ENCODE measurements at places on chromosomes 7 and 10. TPM values are rescaled to one million over a fixed set of nuclear protein-coding genes. Genes with fewer than 3 reads are reported as not detected.

The RPA3 gene
- 19.2 TPM for total RNA-seq

- DNase-seq: no peak
These were observed 91.5 kb downstream of the ABCA13 start for GRCh38 chr7:48262606-48263310.

The BHLHA15 gene
- 0.41 TPM for total RNA-seq

- no peak for DNase-seq
These were observed 612.6 kb downstream of the SORCS3 start for GRCh38 chr10:105253515-105254212.

The DKK1 gene
- total RNA-seq: not detected

The SPDYE3 gene
- not detected for total RNA-seq

GRCh38 chr7:15336146-15336545, 225.7 kb downstream of the AGMO start:
- DNase-seq: no peak

The GNAI1 gene
- 23.2 TPM for total RNA-seq

The FOXI2 gene
- total RNA-seq: not detected

DNA sequence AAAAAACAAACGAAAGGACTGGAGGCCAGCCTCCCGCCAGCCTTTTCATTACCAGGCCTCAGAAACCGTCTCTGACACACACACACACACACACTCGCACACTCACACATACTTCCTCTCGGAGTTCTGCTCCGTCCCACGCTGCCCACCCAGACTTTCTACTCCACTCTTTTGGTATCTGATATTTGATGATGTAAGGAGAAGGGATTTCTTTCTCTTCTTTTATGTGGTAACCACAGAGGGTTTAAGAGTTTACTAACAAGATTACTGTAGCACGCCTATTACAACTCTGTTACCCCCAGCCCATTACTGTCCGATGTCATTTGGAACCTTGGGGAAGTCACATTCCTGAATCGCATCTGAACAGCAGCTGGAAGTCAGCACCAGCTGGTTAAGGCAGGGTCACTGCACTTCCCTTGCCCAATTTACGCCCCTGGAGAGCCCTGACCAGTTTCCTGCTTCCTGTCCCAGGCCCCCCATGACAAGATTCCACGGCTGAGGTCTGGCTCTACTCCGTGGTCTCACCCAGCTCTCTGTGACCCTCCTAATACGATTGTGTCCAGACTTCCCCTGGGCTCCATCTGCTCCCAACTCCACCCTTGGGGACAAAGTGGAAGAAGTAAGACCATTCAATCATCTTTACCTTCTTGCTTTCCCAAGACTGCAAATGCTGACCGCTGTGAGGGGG, 1.1 kb downstream of the DENND2A start:
- DNase-seq: peak; percentile 73

- DNase-seq: peak; percentile 18
These were observed 644 bp downstream of the UMAD1 start for GRCh38 chr7:7641129-7641663.

DNA sequence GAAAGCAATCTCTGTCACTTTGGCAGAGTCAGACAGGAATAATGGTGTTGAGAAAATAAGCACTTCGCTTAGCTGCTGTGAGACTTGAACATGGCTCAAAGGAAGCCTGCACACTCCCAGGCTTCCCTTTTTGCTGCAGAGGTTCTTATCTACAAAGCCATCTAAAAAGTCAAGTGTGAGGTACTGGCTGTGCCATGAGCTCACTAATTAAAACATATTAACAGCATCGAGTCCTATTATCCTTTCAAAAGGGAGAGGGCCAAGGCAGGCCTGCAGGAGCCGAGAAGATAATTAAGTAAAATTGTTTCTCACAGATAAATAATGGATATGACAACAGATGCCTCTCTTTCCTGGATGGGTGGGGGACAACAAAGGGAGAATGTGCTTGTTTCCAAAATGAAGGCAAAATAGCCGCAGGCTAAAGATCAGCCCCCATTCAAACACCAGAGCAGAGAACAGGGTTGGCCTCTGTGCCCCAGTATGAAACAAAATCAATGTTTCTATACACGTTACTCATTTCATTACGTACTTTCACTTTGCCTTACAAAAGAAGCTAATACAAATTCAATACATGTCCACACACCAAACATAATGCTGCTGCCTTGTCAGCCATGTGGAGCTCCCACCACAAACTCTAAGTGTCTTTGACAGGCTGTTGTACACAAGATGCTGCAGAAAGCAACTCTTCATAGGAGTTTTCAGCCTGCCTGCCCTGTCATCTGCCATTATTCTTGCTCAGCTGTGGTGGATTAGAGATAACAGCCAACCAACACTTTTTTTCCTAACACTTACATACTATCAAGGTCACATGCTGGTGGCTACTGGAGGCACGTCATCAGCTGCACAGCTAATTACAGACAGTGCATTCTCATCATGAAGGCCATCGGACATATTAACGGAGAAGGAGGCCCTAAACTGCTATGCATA, 55.3 kb downstream of the ELAPOR2 start:
- DNase-seq: no peak

The TET1 gene
- total RNA-seq: 3.5 TPM

GRCh38 chr7:30012757-30013156, 13.7 kb downstream of the FKBP14 start:
- no peak for DNase-seq

DNA sequence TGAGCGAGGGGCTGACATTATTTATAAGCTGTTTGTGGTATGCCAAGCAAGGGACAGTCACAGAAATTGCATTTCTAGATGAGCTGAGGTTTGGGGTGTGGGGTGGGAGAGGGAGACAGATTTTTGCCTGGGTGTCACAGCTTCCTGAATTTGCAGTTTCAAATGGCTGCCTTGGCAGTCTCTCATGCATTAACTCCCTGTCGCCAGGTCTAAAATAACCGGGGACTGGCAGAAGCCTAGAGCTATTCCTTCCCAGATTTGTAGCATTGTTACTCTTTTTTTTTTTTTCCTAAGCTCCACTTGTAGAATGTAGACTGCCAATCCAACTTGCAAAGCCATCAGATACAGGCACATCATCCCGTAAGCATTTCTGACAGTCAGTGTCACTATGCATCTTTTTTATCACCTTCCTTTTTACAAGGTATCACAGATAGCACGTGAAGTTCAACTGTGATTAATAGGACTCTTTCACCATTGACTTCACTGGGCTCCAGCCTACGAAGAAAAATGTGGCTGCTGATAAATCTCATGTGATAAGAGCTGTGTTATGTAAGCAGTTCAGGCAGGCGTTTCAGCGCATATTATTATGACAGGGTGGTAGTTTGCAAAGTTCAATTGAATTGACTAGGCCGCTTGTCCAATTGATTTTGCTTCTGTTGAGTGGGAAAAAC, 130.7 kb upstream of the CELF2 start:
- no peak for DNase-seq

The ADRB1 gene
- not detected for total RNA-seq

- DNase-seq: no peak
These were observed 86.2 kb downstream of the SH3PXD2A start for GRCh38 chr10:103769176-103769575.

The RBP4 gene
- not detected for total RNA-seq

DNA sequence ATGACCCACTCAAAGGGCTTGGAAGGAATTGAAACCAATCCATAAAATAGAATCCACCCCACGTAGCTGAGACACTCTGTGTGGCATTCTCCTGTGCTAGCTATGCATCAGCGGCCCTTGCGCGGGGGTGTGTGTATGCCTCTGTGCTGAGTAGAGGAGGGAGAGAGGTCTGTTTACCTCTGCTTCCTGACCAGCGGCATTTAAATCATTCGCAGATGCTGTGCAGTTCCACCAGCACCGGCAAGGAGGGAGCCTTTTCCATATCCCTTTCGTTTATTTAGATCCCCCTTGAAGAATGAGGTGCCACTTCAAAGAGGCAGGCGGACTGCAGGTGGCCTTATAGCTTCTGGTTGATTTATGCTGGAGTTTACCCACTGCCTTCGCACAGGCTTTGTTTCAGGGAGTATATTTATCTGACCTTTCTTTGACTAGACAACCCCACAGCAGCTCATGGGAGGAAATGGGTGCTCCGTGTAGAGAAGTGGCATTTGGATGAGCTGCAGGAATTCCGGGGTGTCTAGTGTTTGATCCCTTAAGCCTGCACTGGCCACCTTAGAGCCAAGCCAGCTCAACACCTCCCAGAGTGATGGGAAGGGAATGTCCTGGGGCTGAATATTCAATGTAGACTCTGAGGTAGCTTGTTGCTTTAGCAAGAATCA, 11.4 kb downstream of the C10orf53 start:
- no peak for DNase-seq

GRCh38 chr10:5607594-5607993, 58.8 kb downstream of the ASB13 start:
- DNase-seq: no peak

The TMEM26 gene
- 2.8 TPM for total RNA-seq

The MMD2 gene
- not detected for total RNA-seq

The PITX3 gene
- not detected for total RNA-seq

The RTKN2 gene
- total RNA-seq: not detected

DNA sequence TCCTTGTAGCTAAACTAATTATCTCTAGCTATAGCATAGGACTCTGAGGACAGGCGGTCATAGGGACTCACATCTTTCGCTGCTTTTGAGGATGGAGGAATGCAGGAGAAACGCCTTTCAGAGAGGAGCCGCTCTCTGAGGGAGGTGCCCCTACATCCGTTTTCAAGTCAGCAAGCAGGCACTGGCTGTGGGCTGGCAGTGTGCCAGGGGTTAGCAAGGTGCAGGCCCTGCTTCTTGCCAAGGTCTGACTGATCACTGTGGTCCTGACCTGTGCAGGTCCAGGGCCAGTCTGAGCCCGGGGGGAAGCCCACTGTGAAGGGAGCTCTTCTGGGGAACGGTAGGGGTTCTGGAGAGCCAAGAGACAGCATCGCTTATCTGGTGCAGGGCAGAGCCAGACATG, 89.4 kb downstream of the SH3PXD2A start:
- no peak for DNase-seq

DNA sequence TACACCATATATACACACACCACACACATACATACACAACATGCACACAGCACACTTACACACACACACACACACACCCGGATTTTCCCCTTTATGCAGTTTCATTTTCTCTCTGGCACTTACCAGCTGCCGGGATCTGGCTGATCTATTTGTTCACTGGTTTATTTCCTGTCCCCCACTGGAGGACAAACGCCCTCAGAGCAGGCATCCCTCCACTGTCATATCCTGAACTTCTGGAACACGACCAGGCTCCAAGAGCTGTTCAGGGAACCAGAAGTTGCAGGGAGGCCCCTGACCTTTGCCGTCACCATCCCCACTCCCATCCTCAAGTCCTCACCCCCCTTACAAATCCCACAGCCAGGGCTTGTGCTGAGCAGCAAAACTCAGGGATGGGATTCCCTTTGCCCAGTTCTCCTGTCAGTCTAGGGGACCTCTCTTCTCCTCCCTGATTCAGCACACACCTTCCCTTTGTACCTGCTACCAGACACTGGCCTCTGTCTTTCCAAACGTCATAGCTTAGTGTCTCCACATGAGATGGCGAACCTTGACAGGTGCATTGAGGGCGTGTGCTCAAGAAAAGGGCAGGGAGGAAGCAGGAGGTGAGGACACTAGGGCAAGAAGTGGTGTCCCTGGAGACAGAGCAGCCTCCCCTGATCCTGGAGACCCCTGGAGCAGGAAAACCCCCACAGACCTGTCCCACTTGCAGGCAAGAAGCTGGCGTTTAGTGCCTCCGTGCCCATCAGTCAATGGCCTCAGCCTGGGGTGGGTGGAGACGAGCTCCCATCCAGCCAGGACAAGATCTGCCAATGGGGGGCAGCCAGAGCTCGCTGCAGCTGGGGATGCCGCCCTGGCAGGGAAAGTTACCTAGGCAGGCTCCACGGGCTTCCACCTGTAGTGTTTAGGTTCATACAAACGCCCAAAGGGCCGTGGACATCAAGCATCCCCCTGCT, 12.7 kb upstream of the DOCK1 start:
- no peak for DNase-seq

The ASIC3 gene
- 1.0 TPM for total RNA-seq

GRCh38 chr7:27835376-27835775, 95.4 kb downstream of the TAX1BP1 start:
- no peak for DNase-seq

The MCU gene
- 13.8 TPM for total RNA-seq

The CPA2 gene
- not detected for total RNA-seq
